Naive thymus-derived CD8-positive, alpha-beta T cell (primary cell): ENCODE measurements at places on chromosomes 11 and 22.
A peak's percentile ranks its signal among the peaks of the same experiment; 100 is the strongest.

GRCh38 chr22:39298241-39298987 lies 21.0 kb downstream of the RPL3 start:
- no peak for DNase-seq

DNA sequence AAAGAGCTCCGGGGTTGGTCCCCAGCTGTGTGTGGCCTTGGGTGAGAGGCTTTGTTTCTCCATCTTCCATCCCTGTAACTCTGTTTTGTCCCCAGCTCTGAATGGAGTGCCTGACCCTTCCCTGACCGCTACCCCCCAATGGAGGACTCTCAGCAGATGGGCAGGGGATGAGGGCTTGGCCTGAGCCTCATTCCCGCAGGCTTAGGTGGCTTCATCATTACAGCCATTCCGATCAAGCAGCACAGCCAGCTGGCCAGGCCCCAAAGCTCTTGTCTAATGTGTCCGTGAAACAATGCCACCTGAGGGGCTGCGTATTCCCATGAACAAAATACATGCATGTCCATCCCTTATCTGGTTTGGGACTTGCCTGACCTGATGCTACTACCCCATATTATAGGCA lies 3.9 kb upstream of the CDC42EP2 start:
- DNase-seq = no peak

DNA sequence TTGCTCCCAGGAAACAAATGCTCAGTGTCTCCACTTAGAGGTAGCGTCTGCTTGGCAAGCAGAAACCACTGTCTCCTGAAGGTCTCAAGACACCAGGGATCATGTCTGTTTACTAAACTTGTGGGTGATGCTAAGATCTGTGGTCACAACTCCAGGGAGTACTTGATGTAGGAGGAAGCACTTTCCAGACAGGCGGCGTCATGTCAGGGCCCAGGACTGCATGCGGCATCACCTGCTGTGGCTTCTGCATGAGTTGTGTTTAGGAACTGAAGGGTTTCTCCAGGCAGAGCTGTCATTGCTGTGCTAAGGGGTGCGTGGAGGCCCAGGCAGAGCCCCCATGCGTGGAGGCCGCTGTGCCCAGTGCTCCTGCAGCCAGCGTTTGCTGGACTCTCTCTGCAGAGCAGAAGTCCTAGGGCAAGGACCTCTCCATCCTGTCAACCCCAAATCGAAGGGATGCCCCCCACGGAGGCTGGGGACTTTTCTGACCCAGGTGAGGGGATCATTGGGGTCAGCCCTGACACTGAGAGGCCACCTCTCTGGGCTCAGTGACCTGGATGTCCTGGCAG lies 8.1 kb upstream of the PANX2 start:
- DNase-seq = no peak

DNA sequence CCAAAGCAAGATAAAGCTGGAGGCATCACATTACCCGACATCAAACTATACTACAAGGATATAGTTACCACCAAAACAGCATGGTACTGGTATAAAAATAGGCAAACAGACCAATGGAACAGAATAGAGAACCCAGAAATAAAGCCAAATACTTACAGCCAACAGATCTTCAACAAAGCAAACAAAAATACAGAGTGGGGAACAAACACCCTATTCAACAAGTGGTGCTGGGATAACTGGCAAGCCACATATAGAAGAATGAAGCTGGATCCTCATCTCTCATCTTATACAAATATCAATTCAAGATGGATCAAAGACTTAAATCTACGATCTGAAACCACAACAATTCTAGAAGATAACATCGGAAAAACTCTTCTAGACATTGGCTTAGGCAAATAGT lies 50.0 kb upstream of the CLTCL1 start:
- DNase-seq = no peak

DNA sequence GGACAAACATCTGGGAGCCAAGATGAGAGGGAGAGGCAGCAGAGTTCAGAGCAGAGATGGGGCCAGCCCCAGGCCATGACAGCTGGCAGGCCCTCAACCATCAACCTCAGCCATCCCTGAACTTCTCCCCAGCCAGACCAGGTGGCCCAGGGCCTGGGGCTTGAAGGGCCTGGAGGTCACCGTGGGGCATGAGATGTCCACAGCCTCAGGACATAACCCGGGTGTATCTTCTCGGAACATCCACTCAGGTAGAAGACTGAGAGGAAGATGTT lies 12.4 kb upstream of the SLC39A13 start:
- DNase-seq = no peak

DNA sequence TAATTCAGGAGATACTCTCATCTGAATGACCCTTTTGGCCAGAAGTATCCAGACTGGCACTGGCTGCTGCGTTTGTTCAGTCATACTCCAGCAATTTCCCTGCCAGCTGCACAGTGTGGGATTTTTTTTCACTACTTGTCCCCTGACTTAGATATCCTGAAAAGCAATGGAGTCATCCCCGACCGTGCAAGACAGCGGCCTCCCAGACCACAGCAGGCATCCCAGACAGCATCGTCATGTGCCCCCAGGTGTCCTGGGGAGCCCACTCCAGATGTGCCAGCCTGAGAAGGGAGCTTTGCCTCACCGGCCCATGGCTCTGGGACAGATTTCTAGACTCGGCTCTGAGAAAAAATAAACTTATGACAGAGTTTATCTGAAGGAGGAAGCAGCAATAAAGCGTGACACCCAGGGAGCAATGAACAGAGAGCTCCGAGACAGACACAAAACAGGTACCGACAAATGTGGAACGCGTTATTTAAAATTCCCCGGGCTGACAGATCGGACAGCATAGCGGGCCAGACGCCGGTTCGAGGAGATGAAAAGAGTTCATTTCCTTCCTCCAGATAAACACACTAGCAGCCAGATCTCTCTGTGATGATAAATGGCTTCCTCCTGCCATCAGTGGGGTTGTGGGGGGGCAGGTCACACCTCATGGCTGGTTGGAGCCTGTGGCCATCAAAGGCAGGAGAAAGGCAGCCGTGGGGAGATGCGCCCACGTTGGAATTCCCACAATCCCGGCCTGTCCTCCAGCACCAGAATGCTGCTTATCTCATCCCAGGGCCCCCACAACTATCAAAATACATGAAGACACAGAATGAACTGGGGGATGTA lies 106.4 kb upstream of the FGF3 start:
- DNase-seq = no peak

DNA sequence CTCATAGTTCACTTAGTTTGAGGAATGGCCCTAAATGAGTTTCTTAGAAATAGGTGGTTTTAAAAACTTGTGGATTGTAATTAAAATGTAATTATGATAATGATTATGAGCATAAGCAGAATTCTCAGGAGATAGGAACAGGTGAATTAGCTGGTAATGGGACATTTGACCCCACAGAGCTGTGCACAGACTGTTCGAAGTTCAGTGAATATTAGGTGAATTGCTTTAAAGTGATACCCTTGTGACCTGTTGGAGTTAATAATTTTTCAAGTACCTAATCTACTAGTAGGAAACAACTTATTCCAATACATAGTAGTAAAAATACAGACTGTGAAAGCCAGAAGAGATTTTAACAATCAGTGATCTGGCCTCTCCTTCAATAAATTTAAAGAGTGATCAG lies 8.1 kb downstream of the FAR1 start:
- no peak for DNase-seq

DNA sequence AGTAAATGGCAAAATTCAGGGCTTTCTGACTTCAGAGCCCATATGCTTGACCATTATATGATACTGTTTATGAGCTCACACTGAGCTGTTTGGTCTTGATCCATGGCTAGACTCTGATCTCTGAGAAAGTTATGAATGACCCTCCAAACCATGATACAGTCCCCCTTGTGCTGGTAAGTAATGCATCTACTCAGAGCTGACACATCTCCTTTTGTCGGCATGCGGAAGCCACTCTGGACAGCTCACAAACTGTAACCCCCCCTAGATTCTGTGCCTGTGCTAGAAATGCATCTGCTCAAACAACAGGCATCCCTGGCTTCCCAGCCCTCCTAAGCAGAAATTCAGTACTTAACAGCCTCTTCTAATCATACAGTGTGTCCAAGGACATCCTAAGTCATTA lies 150.8 kb upstream of the RAG2 start:
- no peak for DNase-seq

GRCh38 chr22:24427500-24428164 lies at the start of gene ADORA2A:
Gene ADORA2A, plus strand, starts transcription at chr22:24427599. Its CDS starts 5,806 bp downstream, at chr22:24433405.
- DNase-seq = peak; percentile 92

DNA sequence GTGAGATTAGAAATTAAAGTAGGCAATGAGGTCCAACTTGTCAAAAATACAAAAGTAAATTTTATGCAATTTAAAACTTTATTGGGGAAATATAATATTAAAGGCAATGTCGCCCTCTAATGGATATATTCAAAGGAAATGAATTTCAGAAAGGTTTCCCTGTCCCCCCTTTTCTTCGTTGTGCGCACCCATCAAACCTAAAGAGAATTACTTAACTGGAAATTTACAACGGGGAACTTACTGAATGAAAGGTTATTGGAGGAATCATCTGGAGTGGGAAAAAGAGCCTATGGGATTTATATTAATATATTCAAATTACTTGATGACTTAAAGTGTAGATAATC lies 1.7 kb upstream of the ABTB2 start:
- DNase-seq = no peak

DNA sequence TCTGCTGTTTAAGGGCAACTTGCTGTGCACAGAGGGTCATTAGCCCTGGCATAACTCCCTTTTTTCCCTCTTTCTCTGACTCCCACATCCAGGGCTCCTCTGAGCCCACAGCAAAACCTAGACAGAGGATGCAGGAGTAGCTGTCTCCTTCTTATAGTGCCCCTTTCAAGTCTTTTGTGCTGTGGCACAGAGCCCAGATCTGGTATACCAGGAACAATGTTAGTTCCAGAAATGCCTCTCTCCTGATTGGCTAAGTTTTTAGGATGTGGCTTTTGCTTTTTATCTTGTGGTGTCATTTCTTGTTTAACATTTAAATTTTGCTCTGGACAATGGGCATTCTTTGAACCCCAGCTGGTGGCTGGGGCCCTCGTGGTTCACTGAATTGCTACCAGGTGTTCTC lies 25.6 kb upstream of the RRM1 start:
- no peak for DNase-seq

DNA sequence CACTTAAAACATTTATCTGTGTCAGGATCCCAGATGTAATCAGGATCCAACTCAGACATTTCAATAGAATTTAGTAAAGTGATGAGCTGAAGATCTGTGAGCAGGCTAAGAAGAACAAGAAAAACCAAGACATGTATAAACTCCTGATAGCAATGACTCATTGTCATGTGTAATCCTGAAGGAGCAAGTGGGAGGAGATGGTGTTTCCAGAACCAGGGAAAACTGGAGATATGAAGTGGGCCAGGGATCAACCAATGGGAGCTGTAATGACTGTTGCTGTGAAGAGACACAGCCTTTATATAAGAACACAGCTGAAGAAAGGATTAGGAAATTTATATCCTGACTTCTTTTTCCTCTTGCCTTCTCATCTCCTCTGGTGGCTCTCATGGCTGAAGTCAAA lies 682.5 kb upstream of the ARHGAP42 start:
- DNase-seq = no peak

GRCh38 chr11:47152953-47153950 lies 23.4 kb downstream of the ARFGAP2 start:
- DNase-seq = peak; percentile 34

DNA sequence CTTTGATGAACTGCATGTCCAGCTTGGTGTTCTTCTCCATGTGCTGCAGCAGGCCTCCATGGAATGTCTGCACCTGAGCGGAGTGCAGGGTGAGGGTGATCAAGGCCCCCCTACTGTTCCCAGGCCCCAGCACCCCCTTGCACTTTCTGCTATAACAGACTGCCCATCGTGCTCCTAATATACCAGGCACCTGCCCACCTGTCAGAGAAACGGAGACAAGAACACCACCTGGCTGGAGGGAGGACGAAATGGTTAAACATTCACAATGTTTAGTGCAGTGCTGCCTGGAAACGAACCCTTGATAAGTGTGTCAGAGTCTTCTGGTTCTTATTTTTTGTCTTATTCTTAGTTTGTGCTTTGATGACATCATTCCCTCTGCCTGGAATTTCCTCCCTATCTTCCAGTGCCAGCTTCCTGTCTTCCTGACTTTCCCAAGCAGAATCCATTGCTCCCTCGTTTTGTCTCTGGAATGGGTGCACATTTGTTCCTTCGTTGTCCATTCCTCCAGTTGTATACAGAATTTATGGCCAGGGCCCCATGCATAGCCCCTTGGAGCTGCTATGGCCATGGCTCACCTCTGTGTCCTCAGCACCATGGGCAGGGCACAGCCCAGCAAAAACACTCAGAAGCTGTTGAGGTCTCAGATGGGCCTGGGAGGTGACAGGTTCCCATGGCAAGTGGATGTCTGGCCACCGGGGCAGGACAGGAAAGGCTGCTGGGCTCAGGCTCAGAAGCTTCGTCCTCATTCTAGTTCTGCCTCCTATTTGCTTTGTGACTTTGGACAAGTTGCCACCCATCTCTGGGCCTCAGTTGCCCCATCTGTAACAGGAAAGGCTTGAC lies 11.9 kb downstream of the BAIAP2L2 start:
- DNase-seq = no peak

DNA sequence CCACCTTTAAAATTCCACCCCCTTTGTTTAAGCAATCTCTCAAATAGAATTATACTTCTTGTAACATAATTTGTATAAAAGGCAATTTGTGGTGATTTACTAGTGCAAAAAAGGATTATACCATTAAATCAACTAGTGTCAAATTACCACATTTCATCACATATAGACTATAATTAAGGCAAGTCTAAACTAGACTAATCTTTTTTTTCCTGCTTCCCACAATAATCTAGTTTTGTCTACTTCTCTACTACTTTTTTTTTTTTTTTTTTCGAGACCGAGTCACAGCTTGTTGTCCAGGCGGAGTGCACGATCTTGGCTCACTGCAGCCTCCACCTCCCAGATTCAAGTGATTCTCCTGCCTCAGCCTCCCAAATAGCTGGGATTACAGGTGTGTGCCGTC lies 36.1 kb upstream of the FZD4 start:
- DNase-seq = no peak

DNA sequence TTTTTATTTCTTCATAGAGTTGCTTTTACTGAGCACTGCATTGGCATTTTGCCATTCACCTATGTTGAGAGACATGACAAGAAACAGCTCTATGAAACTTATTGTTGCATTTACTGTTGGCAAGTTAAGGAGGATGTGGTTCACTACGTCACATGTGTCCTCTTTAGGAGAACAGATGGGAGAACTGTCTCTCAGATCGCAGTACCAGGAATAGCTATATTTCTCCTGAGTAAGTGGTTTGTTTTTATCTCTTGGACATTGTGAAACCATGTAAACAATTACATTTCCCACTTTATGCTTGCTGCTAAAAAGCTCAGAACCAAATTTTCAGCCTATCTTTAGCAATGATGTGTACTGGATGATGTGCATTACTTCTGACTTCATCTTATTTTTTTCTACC lies 34.8 kb upstream of the PSMA1 start:
- peak; percentile 47 for DNase-seq

GRCh38 chr22:50556703-50557102 lies 6.0 kb downstream of the SYCE3 start:
- no peak for DNase-seq

- DNase-seq = no peak
Measured at GRCh38 chr22:24736526-24737053, 37.9 kb downstream of the PIWIL3 start.

- DNase-seq = no peak
Measured at GRCh38 chr11:106468086-106468485, 390.6 kb downstream of the AASDHPPT start.

GRCh38 chr11:96205460-96205809 lies 137.6 kb downstream of the MAML2 start:
- DNase-seq = no peak
